SW 1271 (cell line): ENCODE measurements at places on chromosomes 12 and 14.

GRCh38 chr12:28040246-28040645 lies 67.7 kb upstream of the PTHLH start:
- no peak for DNase-seq

GRCh38 chr14:68342216-68342763 lies 450.6 kb downstream of the ZFP36L1 start:
- DNase-seq: no peak

DNA sequence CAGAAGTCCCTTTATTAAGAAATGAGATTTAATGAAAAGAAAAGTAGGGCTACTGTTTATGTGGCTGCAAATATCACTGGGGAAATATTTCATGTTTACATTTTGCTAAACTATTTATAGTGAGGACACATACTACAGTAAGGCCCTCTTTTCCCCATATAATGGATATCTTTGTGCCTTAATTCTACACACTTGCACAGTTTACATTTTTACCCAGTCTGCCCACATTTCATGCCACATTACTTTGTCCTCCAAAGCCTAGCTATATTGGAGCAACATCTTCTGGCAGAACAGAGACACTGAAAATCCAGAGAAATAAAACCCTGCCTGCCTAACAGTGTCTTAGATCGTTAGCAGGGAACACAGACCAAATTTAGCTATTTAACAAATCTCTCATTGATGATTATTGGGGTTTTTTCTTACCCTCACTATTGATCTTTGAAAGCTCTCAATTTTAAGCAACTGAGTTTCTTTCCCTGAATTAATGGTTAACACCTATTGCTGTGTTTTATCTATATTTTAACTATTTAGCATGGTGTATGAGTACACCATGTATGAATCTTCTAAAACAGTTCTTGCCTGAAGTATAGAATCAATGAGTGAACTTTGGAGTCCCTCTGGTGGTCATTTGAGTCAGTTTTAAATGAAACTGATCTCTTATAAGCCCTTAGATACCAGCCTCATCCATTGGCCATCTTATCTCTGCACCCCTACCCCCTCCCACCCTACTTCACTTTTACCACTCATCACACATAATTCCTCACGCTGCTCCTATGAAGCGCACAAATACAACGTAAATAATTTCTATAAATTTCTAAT lies 170.2 kb downstream of the BCAT1 start:
- DNase-seq: peak; percentile 38

DNA sequence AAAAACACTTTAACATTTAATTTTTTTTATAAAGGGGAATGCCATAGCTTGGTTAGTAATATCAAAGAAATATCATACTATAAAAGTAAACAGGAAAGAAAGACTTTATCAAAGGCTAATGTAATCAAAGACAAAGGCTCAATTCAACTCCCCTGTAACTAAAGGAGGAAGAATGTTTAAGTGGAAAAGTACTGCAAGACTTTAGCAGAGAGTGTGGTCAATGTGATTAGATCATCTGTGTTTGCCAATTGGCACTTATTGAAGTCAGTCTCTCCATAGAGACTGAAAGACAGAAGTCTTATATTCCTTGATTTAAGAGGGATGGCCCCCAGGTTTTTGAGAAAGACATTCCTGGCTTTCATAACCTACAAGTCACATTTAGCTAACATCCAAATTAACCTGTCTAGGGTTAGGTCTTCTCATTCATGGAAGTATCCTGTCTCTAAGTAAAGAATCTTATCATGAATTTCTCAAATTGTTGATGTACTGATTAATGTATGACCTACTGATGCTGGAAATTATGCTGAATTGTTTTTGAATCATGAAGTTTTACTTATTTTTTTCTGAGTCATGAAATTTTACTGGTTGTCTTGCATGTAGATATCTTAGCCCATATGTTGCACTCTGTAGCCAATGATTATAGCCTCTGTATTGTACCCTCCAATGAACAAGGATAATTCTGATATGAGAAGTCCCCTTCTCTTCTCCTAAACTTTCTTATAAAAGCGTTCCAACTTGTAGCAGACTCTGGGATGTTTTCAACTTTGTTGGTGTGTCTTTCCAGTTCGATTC lies 65.4 kb downstream of the ATXN7L3B start:
- no peak for DNase-seq

- DNase-seq: no peak
These were observed 115.0 kb upstream of the RPH3A start for GRCh38 chr12:112676507-112676906.

- DNase-seq: no peak
These were observed 64.3 kb downstream of the C2CD5 start for GRCh38 chr12:22480016-22480415.

DNA sequence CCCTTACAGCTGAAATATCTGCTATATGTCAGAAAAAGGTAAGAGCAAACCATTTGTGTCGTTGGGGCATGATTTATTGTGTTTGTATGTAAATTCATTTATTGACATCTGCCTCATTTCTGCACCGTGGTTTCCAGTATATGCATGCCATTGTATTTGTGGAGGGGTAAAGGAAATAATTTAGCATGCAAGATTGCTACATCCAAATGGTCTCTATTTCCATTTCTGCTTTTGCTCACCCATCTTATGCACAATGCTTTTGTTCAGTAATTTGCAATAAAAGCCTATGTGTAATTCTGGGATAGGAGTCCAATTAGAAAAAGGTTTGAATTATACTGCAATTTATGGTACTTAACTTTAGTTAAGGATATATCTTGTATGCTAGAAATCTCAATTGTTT lies 101.8 kb downstream of the UNC79 start:
- no peak for DNase-seq

GRCh38 chr12:6363330-6364043 lies 11.9 kb downstream of the SCNN1A start:
- peak; percentile 72 for DNase-seq

- peak; percentile 7 for DNase-seq
These were observed 350.5 kb upstream of the TMTC1 start for GRCh38 chr12:30134229-30134628.

DNA sequence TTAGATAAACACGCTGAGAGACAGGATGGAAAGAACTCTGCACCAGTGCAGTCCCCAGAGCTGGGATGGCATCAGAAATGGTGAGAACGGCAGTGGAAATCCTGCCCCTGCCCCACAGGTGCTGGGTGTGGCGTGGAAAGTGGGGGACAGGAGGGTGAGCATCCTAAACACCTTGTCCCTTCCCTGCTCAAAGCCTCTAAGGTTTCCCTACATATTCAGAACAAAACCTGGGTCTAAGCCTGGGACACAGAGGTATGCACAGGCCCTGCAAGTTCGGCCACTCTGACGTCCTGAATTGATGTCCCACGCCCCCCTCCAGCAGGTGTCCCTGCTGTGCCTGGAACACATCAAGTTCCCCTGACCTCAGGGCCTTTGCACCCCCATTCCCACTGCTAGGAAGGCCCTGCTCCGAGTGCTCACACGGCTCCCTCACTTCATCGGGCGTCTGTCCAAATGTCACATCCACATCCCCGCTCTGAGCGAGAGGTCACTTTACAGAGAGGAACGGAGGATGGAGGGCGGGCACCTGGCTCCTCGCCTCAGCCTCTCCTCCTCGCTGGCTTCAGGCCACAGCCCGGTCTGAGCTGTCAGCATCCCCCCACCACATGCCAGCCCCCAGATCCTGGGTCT lies 38.5 kb upstream of the SFSWAP start:
- DNase-seq: no peak

DNA sequence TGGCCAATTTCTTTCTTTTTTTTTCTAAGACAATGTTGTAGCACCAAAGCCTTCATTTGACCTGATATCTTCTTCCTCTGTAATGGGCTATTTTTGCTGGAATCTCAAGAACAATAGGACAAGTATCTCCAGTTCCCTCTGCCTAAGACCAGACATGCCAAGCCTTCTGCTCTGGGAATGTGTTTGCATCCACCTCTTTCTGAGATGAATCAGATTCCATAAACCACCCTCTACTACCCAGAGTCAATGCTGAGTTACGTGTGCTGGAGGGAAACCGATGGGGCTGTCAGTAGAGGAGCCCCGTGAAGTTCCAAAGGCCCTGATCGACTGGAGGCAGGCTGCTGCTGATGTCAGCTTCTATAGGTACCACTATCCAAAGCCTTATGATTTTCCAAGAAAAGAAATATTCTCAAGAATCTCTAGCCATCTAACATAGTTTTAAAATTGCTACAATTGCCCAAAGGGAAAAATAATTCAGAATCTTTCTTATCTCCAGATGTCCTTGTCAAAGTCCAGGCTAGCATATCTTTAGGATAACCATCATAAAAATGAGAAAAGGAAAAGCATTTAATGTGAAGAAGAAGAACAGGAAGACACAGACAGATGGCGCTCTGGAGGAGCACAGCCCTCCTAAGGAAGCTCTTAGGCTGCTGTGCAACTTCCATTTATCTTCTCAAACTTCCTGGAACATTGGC lies 101.9 kb downstream of the SLC8A3 start:
- DNase-seq: no peak

DNA sequence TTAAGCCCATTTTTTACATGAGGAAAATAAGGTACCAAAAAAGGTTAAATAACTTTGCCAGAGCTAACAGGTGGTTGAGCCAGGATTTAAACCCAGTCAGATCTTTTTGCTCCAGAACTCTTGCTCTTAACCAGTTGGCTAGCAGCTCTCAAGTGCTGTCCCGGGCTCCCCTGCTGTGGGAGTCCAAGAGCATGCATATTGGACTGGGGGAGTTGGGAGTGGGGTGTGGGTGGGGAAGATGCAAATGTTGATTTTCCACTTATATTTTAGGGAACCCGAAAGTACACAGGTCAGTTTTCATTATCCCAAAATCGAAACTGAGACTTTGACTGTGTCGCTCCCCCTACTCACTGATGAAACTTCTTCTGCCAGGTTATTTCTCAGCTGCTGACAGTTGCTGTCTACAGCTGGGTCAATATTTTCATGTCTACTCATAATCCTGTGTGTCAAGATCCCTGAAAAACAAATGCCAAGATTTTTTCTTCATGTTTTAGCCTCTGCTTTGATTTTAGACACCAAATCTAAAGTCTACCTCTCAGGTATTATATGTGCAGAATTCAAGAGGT lies 172.3 kb upstream of the TMPO start:
- no peak for DNase-seq

- DNase-seq: no peak
These were observed 249.1 kb downstream of the LRIG3 start for GRCh38 chr12:58671196-58671595.

DNA sequence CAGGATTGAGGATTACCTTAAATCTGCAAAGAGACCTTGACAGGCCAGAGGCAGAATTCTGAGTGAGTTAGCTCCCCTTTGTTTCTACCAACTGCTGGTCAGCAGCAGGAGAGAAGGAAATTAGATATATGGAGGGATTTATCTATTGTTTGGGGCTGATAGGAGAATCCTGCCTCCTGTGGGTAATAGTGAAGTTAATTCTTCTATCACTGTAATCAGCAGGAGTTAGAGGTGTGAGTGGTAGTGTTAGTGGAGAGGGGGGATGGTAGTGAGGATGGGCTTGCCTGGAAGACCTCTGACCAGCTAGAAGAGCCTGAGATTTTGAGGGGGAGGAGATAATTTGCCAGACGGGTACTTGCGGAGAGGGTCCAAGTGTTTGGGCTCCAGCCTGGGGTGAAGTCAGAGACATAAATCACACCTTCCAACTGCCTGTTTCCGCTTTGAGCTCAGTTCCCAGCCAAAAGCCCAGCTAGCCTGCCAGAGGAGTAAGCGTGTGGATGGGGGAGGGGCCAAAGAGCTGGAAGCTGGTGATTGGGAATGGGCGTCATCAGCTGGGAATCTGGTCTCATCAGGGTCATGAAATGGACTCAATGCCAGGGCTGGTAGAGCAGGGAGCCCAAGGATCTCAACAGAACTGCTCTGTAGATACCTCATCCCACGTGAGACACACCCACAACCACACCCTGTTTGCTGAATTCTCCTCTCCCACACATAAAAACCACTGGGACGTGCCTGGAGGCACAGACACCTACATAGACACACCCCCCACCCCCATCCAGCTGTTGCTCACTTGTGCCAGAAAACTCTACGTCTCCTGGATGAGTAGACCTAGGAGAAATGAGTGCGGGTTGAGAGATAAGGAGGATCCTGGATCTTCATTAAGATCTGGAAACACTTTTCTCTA lies 13.1 kb upstream of the ITGA5 start:
- DNase-seq: no peak

- DNase-seq: no peak
These were observed 1.4 kb downstream of the BMP4 start for GRCh38 chr14:53955229-53955556.

GRCh38 chr12:12992418-12993130 lies 7.5 kb downstream of the HEBP1 start:
- DNase-seq: no peak

DNA sequence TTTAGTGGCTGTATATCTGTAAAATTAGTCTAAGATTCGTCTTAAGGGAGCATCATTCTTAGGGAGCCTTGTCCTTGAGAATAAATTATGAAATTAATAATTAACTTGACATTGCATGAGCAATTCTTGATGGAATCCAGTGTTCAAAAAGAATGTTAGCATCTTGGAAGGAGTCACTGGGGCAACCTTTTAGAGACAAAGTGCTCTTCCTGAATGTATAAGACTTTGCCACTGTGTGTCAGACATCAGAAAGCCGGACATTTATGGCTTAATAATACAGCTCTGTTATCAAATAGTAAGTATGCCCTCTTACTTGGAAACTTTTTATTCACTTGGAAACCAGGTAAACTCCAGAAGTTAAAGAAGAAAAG lies 83.3 kb downstream of the CCER1 start:
- DNase-seq: no peak

DNA sequence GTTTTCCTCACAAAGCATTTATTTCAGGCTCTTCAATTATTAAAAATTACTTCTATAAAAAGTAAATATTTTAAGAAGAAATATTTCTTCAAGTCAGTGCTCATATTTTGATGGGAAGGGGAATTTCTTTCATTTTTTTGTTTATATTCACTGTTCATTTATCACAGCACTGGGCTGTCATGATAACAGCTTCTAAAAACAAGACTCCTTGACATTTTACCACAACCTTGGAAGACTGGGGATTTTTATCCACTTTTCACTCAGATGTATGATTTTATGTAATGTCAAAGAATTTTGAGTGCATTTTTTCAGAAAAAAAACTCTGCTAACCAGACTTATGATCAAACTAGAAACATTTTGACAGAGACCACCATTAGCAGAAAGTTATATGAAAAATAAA lies 149.7 kb downstream of the PHLDA1 start:
- DNase-seq: no peak

DNA sequence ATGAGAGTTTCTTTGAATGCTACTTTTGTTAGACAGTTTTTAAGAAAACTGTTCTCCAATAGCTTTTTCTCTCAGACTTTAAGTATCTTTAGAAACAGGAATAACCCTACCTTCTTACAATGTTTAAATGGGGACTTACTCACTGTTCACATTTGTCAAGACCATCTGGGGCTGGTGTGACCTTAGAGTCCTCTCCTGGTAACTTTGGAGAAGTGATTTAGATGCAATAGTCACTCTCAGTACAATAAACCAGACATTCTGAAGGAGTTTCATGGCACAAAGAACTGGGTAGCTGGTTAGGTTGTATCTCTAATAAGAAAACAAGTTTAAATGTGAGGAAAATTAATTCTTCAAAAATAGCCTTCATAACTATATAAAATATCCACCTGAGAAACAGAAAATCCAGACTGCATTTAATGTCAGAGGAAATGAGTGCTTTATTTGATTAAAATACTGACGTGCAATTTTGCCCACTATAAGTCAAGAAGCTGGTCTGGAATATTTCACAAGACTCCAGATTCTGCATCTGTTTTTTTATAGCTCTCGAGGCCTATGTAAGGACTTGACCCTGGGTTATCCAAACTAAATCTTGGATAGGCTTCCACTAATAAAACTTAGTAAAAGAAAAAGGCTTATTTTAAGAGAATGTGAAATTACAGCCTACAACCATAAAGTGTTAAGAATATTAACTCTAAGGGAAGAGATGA lies 108.7 kb downstream of the PTGER2 start:
- no peak for DNase-seq
